MV-4-11 (cell line): ENCODE measurements at places on chromosomes 5 and 9.

DNA sequence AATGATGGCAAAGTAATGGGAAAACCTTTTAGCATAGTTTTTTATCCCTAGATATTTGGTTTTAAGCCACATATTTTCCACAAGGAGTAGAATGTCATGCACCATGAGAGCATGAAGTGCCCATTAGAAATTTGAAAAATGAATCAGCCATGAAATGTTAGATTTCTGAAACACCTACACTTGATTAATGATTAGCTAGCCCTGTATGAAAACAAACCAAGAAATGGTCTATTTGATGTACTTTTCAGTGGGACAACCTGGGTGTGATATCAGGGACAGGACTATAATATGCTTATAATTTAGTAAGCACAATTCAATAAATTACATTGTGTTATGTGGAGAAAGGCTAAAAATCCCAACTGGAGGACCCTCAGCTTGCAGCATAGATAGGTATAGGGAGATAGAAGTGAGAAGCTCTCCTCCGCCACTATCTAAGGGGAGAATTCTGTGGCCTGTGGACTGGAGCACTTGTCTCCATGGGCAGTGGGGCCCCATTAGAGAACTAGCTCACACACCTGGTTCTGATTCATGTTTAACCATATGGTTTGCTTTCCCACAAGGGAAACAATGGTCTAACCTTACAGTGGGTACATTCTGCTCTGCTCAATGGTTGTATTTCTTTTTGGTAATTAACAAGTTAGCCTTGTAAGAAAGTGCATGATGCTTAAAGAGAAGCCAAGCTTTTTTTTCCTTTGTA, 35.2 kb downstream of the NUP214 start:
- no peak for DNase-seq

- DNase-seq, result no peak
Observed at GRCh38 chr9:9275601-9276000, 1337.2 kb downstream of the PTPRD start.

DNA sequence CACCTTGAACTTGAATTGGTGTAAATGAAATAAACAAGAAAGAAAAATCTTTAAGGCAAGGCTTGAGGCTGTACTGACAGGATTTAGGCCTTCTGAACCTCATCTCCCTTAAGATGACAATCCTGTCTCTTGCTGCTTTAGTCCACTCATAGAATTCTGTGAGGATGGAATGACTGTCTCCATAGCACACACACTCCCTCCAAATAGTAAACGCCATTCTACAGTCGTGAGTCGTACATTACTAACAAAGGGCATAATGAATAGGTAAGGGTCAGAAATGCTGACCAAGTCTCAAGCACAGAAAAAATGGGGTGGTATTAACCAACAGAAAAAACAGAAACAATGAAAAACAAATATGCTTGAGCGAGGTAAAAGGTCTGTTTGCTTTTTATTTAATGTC, 71.8 kb upstream of the SIMC1 start:
- no peak for DNase-seq

- no peak for DNase-seq
Observed at GRCh38 chr5:15495026-15495425, 5.0 kb upstream of the FBXL7 start.

- no peak for DNase-seq
Observed at GRCh38 chr5:174920906-174921550, 196.6 kb downstream of the MSX2 start.

DNA sequence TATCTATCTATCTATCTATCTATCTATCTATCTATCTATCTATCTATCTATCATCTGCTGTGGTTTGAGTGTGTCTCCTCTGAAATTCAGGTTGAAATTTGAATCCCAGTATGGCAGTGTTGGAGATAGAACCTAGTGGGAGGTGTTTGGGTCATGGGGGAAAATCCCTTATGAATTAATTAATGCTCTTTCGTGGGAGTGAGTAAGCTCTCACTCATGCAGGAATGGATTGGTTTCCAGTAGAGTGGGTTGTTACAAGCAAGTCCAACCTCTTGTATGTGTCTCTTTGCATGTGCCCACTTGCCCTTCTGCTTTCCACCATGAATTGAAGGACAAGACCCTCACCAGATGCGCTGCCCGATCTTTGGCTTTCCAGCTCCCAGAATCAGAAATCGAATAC, 113.0 kb downstream of the ANXA1 start:
- no peak for DNase-seq

DNA sequence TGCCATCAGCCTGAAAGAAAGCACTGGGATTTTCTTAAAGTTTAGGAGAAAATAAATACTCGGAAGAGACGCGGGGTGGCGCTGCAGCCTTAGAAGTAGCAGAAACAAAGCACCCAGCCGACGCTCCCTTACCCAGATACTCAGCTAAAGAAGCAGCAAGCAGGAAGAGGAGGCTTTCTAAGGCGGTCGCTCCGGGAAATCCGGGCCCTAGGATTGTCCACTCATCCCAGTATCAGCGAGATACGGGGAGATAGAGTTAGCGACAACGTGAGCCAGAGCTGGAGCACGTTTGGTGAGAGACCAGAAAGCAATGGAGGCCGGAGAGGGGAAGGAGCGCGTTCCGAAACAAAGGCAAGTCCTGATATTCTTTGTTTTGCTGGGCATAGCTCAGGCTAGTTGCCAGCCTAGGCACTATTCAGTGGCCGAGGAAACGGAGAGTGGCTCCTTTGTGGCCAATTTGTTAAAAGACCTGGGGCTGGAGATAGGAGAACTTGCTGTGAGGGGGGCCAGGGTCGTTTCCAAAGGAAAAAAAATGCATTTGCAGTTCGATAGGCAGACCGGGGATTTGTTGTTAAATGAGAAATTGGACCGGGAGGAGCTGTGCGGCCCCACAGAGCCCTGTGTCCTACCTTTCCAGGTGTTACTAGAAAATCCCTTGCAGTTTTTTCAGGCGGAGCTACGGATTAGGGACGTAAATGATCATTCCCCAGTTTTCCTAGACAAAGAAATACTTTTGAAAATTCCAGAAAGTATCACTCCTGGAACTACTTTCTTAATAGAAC, at the start of gene PCDHB2:
TSS of gene PCDHB2 (plus strand) at position 135 of the 782 bp plus-strand sequence. CDS start at position 311, 176 bp downstream.
- no peak for DNase-seq

GRCh38 chr5:158943569-158943968, 156.1 kb downstream of the EBF1 start:
- no peak for DNase-seq

DNA sequence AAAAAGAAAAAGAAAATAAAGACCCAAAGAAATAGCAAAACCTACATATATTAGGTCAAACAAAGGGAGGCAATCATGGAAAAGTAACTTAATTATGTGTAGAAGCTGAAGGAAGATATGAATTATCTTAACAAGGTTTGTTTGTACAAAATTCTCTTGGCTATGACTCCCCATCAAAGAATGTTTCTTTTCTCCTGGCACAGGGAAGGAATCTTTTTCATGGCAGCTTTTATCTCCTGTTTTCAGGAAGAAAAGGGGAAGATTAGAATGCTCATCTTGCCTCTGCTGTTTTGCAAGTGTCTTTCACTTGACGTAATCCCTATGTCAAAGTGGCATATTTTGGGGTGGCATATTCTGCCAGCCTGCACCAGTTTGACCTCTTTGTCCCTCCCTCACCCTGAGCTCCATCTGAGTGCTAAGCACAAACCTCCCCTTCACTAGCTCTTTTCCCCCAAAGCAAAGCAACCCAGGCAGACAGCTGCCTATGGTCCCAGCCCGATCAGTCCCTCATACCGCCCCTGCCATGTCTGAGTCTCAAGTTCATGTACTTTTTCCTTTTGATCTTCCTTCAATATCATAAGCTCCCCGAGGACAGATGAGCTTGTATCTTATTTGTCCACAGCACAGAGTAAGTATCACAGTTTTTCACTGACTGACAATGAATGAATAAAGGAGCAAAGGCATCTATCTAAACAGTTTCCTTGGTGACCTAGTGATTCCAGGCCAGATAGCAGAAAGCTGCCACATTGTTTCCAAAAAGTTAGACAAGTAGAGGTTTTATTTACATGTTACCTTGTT, 242.8 kb upstream of the ANKRD55 start:
- no peak for DNase-seq

- DNase-seq, result no peak
Observed at GRCh38 chr9:93673021-93673838, 96.8 kb downstream of the PHF2 start.

DNA sequence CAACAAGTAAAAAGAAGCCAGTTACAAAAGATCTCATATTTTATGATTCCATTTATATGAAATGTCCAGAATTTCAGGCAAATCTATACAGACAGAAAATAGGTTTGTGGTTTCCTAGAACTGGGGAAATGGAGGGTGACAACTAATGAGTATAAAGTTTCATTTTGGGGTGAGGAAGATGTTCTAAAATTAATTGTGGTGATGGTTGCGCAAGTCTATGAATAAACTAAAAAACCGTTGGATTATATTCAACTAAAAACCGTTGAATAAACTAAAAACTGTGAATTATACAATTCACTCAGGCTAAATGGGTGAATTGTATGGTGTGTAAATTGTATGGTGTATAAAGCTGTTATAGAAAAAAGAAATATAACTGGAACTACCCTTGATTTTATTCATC, 47.6 kb downstream of the ADAMTS6 start:
- peak; percentile 74 for DNase-seq

- DNase-seq, result no peak
Observed at GRCh38 chr5:113043491-113043931, 66.9 kb downstream of the DCP2 start.

DNA sequence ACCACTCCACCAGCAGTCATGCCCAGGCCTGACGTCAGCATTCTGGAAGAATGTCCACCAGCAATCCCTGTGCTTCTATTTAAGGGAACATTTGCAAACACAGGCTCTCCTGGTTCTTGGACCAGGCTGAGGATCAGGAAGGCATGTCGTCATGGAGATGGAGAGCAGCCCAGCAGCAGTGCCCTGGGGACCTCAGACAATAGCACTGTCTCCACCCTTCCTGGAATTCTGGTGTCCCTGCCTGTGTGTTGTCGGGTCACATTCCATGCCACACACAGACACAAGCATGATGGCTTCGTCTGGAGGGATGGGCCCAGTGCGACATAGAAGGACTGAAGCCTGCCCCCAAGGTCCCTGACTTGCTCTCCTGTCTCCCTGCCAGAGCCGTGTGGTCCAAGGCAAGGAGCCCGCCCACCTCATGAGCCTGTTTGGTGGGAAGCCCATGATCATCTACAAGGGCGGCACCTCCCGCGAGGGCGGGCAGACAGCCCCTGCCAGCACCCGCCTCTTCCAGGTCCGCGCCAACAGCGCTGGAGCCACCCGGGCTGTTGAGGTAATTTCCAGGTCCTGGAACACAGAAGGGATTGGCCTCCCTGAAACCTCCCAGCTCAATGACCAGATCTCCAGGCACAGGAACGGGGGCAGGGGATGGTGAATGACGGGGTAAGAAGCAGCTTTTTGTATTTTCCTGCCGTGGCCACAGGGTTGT, 43.8 kb downstream of the STOM start:
- no peak for DNase-seq

- DNase-seq, result no peak
Observed at GRCh38 chr9:133332381-133332730, 3.6 kb downstream of the SURF6 start.

DNA sequence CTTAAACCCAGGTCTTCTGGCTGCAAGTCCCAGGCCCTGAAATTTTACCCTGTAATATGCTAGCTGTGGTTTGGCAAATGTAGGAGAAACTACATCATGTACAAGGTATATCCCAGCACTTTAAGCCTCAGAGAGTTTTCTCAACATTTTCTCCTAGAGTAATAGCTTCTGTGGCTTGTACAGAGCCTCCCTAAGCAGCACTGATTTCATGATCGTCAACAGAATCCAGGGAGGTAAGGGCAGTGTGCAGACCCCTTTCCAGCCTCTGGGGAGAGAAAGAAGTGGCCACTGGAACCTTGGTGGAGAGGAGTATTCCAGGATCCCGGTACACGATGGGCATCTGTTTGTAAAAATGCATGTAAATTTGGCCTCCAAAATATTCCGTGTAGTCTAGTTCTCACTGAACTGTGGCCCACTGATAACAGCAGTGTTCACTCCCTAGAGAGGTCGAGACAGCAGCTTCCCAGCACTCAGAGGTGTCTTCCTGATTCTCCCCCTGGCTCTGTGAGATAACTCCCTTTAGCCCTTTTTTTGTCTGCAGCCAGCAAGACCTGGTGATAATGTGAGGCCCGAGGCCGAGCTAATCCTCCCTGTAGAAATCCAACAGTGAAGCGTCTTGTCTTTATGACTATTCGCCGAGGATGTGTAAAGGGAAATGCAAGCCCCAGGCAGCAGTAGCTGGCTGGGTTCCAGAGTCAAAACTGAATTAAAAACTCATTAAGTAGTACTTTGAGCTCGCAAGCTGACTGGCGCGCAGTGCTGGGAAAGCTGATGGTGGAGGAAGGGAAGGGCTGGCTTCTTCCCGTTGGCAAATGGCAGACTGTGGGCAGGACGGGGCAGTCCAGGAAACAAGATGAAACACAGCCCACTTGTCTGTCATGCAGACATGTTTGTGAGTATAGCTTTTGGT, 59.0 kb downstream of the MAP1B start:
- DNase-seq, result no peak

- no peak for DNase-seq
Observed at GRCh38 chr9:109107402-109108240, 12.1 kb downstream of the TMEM245 start.

DNA sequence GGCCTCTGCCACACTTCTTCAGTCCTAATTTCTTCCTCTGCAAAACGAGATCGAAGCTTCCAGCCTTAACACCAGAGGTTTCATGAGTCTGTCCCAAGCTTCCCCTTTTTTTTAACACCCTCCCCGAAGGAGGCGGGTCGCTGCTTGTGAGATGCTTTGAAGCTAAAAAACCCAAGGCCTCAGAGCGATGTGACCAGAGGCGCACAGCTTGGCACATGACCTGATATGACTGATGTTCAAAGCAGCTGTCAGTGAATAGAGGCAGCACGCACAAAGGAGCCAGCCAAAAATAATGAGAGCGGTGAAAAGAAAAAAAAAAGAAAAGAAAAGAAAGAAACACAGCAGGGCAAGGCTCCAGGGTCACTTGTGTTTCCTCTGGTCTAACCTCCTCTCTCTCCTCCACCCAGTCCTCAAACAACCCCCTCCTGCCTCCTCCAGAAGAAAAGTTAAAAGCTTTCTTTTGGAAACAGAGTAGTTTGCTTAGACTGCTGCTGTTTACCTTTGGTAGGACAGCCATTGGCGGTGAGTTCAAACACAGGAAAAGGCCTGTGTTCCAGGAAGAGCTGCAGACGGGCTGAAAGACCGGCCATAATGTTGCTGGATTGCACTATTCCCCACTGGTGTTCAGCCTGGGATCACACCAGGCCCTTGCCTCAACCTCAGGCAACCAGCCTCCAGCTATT, 10.9 kb upstream of the ZNF366 start:
- peak; percentile 97 for DNase-seq

- peak; percentile 82 for DNase-seq
Observed at GRCh38 chr5:33933723-33934169, 2.4 kb upstream of the RXFP3 start.

- no peak for DNase-seq
Observed at GRCh38 chr9:21461377-21461776, 20.7 kb downstream of the IFNE start.

DNA sequence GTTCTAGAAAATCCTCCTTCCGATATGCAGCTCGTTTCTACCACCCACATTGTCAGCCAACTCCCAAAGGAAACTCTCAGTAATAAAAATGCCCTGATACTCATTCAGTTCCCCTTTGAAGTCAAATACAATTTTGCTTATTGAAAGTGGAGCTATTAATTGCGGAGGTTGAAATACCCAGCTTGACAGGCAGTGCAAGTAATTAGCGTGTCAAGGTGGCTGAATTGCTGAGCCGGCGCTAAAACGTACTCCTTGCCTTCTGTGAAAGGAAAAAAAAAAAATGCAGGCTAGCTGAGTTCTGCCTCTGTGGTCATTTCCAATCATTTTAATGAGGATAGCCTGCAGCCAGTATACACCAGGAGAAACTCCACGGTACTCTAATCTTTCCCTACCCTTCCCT, 165.5 kb downstream of the RORB start:
- DNase-seq, result no peak
